ENCODE measurements at places on chromosomes 6 and 20.

GRCh38 chr6:163354761-163355425 lies 59.6 kb upstream of the QKI start:
- no peak for DNase-seq

DNA sequence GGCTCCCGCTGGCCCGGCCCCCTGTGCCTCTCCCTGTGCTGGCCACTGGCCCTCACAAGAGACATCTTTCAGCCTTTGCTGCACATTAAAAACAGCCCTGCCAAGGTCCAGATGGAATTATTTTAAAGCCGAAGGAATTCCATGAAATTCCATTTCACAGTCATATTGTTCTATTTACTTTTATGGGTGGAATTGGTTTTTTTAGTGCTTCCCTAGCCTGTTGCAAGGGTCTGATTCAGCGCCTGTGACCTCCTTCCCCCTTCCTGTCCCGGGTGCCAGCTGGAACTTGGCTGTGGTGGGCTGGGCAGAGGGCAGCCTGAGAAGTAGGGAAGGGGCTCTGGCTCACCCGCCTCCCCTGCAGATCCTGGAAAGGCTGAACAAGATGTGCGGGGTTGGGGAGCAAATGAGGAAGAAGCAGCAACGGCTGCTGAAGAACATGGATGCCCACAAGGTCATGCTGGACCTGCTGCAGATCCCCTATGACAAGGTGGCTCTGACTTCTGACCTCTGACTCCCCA lies 34.3 kb downstream of the UQCC2 start:
- DNase-seq = no peak

GRCh38 chr20:58568483-58569240 lies 53.5 kb upstream of the APCDD1L start:
- no peak for DNase-seq

GRCh38 chr6:15916581-15916980 lies 212.3 kb upstream of the MYLIP start:
- DNase-seq = no peak

DNA sequence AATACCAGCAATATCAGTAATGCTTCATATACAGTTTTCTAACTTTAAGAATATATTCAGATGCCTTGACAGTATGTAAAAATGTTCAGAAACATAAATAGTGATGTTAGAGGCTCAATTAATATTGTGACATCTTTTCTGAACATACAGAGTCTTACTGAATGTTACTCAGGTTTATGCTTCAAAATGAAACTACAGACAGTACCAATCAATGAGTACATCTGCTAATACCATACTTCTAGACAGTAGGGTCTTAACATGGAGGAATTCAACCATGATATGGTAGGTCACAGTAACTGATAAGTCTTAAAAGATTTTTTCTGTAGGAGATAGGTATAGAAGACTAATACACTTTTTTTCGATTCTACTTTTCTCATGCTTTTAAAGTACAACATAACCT lies 8.3 kb downstream of the GCLC start:
- no peak for DNase-seq

DNA sequence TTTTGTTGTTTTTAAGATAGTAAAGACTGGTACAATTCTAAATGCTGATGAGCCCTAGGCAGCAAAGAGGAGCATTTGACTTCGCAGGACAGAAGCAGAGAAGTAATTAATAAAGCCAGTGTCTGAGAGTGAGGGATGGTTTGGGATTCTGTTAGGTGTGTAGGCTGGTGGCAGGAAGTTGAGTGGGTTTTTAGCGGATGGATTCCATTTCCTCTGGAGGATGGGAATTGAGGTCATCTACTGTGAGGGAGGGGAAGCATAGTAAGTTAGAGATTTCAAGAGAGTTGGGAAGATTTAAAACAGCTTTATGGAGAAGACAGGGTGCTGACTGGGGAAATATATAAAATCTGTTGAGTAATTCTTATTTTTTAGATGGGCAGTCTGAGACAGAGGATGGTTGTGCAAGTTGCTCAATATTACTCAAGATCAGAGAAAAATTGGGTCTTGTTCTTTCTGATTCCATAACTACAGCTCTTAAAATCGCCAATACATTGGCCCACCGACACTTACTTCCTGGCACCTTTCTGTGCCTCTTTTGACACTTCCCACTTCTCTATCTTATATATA lies 48.8 kb downstream of the PRL start:
- DNase-seq = no peak

All from SW 1271 (cell line).